ENCODE measurements at places on chromosomes 2 and 18. TPM values are rescaled to one million over a fixed set of nuclear protein-coding genes. Genes with fewer than 3 reads are reported as not detected.

GRCh38 chr2:42238644-42239288 lies 69.6 kb downstream of the EML4 start:
- peak; percentile 59 for DNase-seq

DNA sequence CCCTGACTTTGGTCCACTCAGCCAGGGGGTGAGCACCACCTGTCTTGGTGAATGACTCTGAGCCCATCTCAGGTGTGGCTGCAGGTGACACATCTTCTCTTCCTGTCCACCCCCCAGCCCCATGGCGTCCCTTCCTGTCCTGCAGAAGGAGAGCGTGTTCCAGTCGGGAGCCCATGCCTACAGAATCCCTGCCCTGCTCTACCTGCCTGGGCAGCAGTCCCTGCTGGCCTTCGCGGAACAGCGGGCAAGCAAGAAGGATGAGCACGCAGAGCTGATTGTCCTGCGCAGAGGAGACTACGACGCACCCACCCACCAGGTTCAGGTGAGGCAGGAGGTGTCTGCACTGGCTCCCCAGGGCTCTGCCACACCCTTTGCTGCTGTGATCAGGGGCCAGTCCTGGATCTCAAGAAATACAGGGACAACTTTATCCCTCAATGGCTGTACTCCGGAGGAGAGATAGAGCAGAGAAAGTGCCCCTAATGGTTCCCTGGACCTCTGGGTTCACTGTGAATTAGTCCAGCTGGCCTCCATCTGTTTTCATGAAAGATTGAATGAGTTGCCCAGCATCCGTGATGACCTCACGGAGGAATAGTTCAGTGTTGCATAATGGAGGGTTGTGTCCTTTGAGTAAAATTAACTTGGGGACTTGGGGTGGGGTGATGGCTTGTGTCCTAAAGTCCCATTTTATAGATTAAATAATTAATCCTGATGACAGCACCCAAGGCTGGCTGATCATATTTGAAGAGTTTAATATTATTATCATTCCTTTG lies at the start of gene NEU2:
Gene NEU2, plus strand, starts transcription at position 122 of the 770 bp plus-strand sequence. Its CDS starts 0 bp downstream, at position 122.
- no peak for DNase-seq

DNA sequence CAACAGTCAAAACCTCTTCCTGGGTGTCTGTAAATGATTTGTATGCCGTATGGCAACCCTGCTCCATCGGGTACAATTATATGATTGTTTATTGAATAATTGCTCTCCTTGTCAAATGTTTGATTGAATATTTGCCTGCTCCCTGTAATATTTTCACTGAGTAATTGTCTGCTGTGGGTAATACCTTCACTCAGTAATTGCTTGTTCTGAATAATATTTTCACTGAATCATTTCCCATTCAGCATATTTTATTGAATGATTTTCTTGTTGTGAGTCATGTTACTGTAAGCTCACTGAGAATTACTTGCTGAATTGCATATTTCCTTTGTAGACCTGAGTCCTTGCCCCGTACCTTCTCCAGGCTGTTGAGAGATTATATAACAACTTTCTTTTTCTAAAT lies 535.2 kb downstream of the METTL4 start:
- DNase-seq = no peak

The FZD7 gene
- 5.6 TPM for polyA plus RNA-seq

- DNase-seq = no peak
Measured at GRCh38 chr2:162267496-162267895, 24.3 kb upstream of the FAP start.

- no peak for DNase-seq
Measured at GRCh38 chr2:225030203-225030602, 12.1 kb downstream of the DOCK10 start.
